ENCODE measurements at places on chromosomes 4 and X. TPM values are rescaled to one million over a fixed set of nuclear protein-coding genes. Genes with fewer than 3 reads are reported as not detected.

The FAM241A gene
- 0.83 TPM for total RNA-seq

The UCP1 gene
- not detected for total RNA-seq

The UGT8 gene
- 0.17 TPM for total RNA-seq

The TRIM60 gene
- not detected for total RNA-seq

The SPANXN3 gene
- not detected for total RNA-seq

The POLN gene
- 5.3 TPM for total RNA-seq

The GPR143 gene
- total RNA-seq, result not detected

The SLC6A14 gene
- total RNA-seq, result not detected

The ATP6AP1 gene
- 68.9 TPM for total RNA-seq

The SLIT2 gene
- total RNA-seq, result 10.5 TPM

The HOPX gene
- 12.9 TPM for total RNA-seq

The VCX2 gene
- total RNA-seq, result not detected
